Fibroblast of the aortic adventitia (primary cell): ENCODE measurements at places on chromosomes 3 and 15.

DNA sequence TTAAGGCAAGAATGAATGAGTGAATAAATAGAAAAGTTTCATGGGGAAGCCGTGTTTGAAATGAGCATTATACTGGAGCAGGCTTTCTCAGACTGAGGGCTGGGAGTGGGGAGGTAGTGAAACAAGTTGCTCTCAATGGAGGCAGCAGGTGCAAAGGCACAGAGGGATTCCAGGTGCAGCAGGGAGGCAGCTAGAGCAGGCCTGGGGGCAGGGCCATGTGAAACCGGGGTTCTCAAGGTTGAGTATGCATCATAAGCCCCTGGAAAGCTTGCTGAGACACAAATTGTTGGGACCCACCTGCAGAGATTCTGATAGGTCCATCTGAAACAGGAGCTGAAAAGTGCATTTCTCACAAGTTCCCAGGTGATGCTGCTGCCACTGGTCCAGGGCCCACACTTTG is 45.3 kb downstream of the BFSP2 start:
- DNase-seq: no peak

DNA sequence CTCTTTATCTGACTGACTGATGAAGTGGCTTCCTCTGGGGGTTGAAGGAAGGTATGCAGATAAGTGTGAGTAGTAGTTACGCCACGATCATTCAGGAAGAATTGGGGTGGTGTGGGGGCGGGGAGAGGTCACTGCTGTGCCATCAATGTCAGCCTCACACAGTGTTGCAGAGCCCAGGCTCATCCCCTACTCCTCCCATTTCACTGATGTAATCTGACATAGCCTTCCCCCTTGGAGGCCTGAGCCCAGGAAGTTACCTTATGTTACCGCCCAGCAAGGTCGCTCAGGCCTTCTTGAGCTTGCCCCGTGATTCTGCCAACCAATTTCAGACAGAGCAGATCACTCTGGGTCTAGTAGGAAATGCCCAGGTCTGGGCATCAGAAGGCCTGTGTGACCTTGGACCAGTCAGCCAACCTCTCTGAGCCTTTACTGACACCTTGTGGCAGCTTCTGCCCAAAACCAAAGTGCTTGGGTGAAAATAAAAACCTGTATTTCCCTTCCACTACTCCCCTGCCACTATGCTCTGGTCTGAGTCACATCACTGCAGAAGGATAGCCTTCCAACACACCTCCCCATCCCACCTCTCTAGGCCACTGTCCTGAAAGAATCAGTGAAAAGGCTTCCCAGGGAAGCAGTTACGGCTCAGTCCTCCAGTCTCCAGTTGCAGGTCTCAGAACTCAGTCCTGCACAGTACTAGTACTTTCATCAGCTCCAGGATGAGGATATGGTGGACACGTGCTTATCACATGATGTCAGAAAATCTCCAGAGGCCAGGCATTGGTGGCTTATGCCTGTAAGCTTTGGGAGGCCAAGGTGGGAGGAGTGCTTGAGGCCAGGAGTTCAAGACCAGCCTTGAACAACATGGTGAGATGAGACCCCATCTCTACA is 28.1 kb upstream of the INSYN1 start:
- DNase-seq: peak; percentile 34

DNA sequence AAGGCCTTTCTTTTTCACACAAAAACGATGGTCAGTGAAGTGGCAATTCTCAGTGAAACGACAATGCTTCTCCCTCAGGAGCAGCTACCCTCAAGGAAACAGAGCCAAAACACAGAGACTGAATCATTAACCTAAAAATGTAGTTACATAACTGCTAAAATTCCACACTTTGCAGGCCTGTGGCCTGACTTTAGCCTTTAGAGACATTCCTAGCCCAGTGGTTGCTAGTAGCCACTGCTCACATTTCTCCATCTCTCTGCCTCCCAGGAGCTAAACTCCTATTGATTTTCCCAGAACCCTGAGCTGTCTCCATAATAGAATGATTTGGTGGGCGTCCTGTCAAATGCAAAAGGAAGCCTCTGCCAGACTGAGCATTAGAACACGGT is 630.1 kb upstream of the KCNMB2 start:
- peak; percentile 90 for DNase-seq

DNA sequence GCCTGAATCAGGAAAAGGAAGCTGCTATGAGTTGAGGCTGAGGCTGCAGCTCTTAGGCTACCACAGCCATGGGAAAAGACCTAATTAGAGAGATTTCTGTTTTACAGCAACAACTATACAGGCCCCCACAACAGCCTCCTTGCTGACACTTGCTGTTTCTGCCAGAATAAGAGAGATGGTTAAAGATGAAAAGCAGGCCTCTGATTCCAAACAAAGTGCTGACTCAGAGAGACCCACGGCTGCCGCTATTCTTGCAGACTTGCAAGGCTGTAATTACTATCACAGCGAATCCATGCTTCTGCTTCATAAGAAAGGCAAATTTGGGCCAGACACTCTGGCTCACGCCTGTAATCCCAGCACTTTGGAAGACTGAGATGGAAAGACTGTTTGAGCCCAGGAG is 41.8 kb downstream of the MCF2L2 start:
- DNase-seq: no peak

GRCh38 chr3:159848348-159849118 is 140.1 kb upstream of the IL12A start:
- DNase-seq: peak; percentile 31

- no peak for DNase-seq
Observed at GRCh38 chr3:56754741-56755417, 46.9 kb downstream of the ARHGEF3 start.

GRCh38 chr15:63332367-63333124 is 49.1 kb downstream of the CA12 start:
- DNase-seq: peak; percentile 85

- peak; percentile 39 for DNase-seq
Observed at GRCh38 chr3:172751175-172751704, 714 bp downstream of the ECT2 start.

DNA sequence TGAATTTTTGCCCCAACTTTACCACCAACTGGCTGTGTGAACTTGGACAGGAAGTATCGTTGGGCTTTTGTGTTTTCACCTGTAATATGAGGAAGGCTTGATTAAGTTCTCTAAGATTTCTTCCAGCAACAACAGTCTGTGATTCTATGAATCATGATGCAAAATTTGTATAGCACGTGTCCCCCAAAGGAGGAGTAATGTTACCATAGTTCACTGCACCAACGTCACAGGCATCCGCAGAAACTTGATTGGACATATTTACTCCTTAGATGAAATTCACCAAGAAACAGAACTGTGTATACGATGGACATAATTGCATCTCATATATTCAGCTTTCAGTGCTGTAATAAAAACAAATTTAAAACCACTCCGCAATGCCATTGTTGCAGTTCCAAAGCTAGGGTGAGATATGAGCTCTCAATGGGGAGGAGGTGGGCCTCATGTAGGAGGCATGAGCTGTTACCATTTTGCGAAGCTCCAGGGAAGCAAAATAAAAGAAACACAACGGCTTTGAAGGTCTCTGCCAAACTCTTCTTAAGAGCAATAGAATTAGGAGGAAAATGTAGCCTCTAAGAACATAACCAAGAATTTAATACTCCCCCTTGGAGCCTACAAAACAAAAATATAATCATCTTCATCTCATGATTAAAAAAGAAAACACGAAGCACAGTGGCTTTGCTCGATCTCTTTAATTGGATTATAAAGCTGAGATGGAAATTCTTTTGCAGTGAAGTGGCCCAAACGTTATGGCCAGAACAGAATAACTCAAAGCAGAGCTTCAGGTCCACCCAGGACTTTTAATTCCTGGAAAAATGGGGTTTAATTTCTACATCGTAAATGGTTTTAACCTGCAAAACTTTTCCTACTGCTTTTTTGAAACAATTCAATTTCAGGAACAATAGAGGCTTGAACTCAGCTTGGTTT is 80.7 kb downstream of the CHST2 start:
- DNase-seq: peak; percentile 16
